ENCODE measurements at places on chromosomes 4 and X.
A peak's percentile ranks its signal among the peaks of the same experiment; 100 is the strongest.

GRCh38 chrX:1181170-1181569, 31.3 kb downstream of the CRLF2 start:
- no peak for DNase-seq

DNA sequence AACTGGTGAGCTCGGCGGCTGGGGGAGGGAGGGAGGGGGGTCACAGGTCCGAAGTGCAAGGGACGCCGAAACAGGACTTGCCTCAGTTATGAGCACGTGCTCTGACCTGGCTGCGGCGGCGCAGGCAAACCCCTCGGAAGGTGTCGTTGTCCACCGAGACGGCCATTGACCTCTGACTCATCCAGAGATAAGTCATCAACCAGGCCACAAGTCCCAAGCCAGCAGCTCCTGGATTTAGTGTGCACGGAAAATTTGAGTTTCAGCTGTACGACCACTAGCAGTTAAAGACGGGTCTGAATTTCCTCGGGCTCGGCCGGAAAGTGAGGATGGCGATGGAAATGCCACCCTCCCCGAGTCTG, 674 bp downstream of the SH3D19 start:
- DNase-seq: no peak

DNA sequence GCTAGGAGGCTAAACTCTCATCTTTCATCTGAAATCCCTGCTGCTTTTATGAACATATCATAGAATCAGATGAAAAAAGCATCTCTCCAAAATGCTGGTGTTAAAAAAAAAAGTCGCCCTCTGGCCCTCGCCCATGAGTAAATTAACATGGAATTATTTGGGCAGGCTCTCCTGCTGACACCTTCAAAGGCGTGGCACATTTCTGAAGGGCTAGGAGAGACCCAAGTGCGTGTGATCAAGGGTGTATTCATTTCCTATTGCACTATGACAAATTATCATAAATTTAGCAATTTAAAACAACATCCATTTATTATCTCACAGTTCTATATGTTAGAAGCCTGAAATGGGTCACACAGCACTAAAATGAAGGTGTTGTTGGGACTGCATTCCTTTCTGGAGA, 5.1 kb downstream of the ANXA3 start:
- no peak for DNase-seq

- no peak for DNase-seq
These were observed 289.5 kb downstream of the GLUD2 start for GRCh38 chrX:121336831-121337421.

DNA sequence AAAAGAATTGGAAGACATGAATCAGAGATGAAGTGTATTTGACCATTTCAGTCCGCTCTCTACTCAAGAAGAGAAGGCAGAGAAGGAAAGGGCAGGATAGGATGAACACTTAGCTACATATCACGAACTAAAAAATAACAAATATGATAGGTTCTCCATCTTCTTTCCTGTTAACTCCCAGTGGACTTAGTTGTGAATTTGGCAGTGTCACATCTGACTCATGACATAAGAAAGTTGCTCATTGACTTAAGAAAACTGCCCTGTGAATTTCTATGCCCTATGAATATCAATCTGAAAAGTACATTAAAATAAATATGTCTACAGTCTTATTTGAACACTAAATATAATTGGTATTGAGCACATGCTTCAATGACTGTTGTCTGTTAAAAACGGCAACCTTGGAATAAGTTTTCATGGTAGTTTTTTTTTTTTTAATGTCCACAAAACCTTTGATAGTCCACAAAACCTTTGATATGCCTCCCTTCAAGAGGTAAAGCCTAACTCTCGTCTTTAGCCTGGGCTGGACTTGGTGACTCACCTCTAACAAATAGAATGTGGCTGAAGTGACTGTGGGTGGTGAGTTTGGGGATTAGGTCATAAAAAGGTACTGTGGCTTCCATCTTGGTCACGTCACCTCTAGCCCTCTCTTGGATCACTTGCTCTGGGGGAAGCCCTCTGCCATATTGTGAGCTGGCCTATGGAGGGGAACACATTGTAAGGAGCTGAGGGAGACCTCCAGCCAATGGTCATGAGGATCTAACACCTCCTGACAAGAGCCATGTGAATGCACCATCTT, 184.7 kb upstream of the S100G start:
- no peak for DNase-seq

DNA sequence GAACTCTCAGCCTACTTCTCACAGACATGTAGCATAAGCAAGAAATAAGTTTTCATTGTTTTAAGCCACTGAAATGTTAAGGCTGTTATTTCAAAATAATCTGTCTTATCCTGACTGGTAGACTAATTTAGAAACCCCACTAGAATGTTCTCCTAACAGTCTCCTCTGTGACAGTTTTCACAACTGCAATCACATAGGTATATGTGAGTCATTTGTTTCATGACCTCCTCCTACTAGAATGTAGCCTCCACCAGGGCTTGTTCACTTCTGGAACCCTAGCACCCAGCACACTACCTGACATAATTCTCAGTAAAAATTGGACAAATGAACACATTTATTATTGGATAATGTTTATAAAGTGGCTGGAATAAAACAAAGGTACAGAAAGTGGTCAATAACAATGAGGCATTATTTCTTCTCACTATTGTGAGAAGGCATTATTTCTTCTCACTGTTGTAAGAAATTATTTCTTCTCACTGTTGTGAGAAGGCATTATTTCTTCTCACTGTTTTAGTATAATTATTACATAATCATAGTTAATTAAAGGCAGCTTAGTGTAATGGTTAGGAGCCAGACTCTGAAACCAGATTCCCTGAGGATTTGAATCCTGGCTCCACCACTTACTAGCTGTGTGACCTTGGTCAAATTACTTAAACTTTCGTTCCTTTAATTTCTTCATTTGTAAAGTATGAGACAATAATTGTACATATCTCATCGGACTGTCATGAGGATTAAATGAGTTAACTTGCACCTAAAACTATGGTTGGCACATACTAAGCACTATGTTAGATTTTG, 251.5 kb downstream of the RASL11B start:
- no peak for DNase-seq

DNA sequence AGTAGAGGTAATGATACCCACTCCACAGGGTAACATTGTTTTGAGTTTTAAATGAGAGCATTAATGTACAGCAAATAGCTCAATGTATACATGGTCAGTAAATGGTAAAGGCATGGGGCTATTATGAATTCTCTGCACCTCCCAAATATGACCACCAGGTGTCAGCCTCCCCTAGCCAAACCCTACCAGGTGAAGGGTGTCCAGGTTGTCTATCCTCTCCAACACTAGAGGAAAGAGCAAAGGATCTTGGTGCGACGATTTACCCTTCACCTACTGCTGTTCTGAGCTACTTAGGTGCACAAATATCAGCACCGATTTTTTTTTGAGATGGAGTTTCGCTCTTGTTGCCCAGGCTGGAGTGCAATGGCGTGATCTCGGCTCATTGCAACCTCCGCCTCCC, 26.5 kb upstream of the XIAP start:
- DNase-seq: peak; percentile 39

GRCh38 chr4:123398853-123399626, 2.4 kb downstream of the SPRY1 start:
- peak; percentile 4 for DNase-seq

GRCh38 chr4:4888695-4889094, 29.2 kb downstream of the MSX1 start:
- no peak for DNase-seq

GRCh38 chr4:89283226-89284009, 24.2 kb downstream of the GPRIN3 start:
- DNase-seq: no peak

GRCh38 chr4:159770401-159770800, 667.5 kb downstream of the RAPGEF2 start:
- DNase-seq: no peak

GRCh38 chr4:181006499-181007260, 1236.5 kb upstream of the TENM3 start:
- no peak for DNase-seq

DNA sequence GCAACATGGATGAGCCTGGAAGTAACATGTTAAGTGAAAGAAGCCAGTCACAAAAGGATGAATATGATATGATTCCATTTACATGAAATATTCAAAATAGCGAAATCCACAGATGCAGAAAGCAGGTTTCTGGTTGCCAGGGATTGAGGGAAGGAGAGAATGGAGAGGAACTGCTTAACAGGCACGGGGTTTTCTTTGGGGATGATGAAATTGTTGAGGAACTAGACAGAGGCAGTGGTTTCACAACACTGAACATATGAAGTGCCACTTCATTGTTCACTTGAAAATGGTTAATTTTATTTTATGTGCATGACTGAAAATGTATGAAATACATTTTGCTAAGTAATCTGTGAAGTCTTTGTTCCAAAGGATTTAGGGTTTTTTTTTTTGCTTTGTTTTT, 182.5 kb upstream of the TBL1X start:
- DNase-seq: peak; percentile 9

DNA sequence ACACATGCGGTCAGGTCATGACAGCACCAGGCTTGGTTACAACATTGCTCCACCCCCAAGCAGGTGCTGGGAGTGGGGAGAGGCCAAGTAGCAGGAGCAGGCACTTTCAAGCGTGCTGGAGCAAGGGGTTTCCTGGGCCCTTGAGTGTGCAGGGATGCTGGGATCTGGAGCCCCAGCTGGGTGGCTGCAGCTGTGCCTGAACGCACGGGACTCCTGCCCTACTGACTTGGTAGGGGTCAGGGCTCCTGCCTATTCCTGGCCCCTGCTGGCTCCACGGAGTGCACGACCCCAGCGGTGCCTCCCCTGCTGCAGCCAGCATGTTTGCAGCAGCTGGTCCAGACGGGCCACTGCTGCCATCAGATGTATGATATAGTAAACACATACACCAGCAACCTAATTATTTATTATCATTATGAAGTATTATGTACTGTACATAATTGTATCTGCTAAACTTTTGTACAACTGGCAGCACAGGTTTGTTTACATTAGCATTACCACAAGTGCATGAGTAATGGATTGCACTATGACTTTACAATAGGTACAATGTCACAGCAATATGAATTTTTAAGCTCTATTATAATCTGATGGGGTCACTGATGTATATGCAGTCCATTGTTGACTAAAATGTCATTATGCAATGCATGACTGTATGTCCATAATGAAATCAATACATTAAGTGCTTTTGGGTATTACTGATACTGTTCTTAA, 620.6 kb downstream of the RAPGEF2 start:
- DNase-seq: no peak

- no peak for DNase-seq
These were observed 7.3 kb upstream of the IGFBP7 start for GRCh38 chr4:57117491-57117890.

DNA sequence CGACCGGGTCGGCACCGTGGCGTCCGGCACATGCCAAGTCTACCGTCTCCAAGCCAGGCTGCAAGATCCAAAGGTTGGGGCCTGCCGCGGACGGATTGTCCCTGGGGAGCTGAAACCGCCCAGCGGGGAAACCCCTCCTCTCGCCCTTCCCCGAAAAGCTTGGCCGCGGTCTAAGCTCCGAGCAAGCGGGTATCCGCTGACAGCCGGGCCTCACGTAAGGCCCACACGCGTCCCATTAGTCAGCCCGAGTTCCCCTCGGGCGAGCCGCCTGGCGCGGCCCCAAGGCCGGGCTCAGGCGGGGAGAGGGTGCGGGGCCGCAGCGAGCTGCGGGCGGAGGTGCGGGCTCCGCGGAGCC, 6.8 kb upstream of the BCOR start:
- no peak for DNase-seq

DNA sequence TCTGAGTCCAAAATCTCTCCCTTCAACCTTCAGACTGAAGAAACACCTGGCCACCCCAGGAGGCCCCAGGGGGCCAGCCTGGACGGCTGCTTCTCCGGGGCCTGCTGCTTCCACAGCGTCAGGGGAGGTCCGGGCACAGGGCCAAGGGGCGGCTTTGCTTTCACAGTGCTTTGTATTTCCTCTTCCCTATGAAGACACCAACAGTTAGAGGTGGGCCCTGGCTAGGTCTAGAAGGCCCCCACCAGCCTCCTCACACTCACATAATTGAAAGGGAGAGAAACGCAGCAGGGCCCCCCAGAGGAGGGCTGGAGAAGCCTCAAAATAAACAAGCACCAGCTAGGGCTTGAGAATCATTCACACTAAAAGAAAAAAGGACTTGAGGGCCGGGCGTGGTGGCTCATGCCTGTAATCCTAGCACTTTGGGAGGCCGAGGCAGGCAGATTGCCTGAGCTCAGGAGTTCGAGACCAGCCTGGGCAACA, 17.8 kb downstream of the SCD5 start:
- peak; percentile 92 for DNase-seq

DNA sequence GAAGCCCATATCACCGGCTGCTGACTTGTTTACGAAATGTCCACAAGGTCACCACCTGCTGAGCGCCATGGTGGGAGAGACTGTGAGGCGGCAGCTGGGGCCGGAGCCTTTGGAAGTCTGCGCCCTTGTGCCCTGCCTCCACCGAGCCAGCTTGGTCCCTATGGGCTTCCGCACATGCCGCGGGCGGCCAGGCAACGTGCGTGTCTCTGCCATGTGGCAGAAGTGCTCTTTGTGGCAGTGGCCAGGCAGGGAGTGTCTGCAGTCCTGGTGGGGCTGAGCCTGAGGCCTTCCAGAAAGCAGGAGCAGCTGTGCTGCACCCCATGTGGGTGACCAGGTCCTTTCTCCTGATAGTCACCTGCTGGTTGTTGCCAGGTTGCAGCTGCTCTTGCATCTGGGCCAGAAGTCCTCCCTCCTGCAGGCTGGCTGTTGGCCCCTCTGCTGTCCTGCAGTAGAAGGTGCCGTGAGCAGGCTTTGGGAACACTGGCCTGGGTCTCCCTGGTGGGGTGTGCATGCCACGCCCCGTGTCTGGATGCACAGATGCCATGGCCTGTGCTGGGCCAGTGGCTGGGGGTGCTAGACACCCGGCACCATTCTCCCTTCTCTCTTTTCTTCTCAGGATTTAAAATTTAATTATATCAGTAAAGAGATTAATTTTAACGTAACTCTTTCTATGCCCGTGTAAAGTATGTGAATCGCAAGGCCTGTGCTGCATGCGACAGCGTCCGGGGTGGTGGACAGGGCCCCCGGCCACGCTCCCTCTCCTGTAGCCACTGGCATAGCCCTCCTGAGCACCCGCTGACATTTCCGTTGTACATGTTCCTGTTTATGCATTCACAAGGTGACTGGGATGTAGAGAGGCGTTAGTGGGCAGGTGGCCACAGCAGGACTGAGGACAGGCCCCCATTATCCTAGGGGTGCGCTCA, 8.7 kb upstream of the MSANTD1 start:
- DNase-seq: no peak

- no peak for DNase-seq
These were observed 201.0 kb upstream of the STK26 start for GRCh38 chrX:131821945-131822622.

DNA sequence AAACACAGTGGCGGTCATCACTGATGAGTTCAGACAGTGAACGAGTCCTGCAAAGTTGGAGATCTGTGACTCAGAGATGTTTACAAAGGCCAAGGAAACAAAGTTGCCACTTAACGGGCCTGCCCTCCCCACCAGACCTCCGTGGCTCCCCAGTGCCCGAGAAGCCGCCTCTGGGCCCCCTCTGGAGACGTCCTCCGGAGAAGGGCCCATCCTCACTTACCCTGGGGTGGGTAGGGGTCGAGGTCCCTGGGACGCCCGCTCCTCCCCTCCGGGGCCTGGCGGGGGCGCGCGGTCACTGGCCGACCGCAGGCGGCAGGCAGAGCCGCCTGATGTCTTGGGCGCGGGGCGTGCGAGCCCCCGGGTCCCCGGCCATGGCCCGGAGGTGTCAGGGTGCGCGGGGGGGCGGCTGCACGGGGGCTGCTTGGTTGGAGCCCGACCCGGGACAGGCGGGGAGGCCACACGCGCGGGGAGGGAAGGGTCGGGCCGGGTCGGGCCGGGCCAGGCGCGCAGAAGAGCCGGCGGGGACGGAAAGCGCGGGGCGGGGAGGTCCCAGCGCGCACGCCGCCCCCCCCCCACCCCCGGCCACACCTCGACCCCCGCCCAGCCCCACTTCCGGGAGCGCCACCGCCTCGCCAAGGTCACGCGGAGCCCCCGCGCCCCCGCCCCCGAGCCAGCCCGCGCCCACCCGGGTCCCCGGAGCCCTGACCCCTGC, 529 bp downstream of the DHRSX start:
- no peak for DNase-seq
